Fibroblast of pulmonary artery (primary cell): ENCODE measurements at places on chromosomes 3 and 15.

DNA sequence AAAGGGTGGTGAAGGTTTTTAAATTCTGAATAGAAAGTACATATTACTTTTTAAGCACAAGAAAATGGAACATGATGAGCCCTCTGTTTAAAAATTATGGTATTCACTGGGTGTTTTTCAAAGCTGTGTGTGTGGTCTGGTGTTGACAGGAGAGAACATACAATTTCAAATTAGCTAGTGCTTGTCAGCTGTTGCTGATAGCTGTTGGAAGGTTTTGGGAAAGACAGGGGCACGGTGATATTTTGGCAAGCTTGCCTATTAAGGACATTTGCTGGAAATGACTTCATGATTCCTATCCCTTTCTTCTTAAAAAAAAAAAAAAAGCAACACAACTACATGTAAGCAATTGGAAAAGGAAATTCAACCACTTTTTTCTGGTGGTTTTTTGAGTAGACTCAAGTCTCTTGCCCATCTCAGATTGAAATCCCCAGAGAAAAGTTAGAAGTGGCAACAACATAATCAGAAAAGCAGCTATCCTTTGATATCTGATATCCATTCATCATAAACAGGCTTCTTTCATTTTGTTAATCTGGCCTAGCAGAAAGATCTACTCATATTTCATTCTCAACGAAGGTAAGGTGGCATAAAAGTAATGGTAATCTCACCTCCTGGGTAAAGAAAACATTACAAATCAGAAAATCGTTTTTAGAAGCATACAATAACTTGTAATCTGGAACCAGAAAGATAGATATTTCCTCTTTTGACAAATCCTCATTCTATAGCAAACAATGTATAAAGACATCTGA, 130.0 kb downstream of the RBMS3 start:
- DNase-seq, result peak; percentile 55

GRCh38 chr3:33149342-33149741, 35.5 kb downstream of the CRTAP start:
- no peak for DNase-seq

DNA sequence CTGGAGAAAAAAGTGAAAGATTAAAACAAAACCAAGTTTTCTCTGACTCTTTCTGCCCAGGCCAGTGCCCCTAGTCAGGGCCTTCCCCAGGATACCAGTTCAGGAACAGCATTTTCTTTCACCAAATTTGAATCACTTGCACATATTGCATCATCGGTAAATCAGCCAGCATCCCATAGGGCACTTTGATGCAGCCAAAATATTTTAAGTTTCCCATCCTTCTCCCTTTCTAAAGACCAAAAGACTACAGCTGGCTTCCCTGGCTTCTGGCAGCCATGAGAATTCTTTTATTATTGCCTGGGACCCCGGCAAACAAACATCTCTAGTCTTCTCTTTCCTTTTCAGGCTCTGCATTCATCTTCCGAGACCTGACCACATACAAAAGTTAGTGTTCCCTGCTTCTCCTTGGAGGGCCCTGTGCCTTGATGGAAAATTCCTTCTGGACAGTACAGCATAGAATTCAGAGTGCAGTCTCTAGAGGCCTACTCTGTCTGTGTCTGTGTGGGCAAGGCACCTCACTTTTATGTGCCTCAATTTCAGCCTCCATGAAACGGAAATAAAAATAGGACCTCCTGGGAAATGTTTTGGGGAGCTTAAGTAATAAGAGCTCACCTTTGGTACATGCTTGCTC, 348.0 kb downstream of the VPS13C start:
- DNase-seq, result no peak

DNA sequence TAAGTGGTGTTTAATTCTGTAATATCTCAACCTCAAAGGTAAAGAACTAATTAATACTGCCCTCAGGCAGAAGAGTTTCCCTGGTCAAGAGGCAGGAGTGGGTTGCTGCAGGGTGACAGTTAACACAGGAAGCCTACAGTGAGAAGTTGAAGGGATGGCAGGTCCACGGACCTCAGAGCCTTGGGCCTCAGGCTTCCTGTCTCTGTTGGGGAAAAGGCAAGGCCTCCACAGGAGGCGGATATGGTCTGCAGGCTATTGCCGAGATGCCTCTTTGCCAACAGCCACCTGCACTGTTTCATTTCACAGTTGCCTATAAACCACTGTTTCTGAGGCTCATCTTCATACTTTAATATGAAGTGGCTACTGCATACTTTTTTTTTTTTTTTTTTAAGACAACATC, 33.3 kb upstream of the RPN1 start:
- no peak for DNase-seq

DNA sequence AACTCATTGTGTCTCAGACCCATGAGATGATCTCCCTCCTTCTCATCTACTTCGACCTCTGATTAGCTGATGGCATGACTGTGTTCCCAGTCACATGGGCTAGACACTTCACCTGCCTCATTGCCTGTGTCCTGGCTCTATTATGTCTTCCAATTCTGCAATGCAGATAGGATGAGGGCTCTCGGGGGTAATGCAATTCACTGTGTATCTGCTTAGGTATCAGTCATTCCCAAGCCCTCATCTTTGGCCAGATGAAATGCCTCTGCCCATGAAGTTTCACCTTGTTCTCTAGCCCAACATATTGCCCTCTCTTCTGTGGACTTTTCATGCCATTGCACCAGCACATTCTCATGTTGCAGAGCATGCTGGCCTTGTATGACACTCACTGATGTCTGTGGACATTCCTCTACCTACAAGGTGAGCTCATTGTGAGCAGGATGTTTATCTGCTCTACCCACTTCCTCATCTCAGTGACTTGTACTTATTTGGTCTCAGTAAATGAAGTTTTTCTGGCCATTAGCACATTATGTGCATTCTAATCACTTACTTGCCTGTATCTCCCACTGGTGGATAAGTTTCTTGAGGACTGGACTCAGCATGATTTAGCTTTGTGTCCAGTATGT, 32.3 kb downstream of the MOBP start:
- no peak for DNase-seq

DNA sequence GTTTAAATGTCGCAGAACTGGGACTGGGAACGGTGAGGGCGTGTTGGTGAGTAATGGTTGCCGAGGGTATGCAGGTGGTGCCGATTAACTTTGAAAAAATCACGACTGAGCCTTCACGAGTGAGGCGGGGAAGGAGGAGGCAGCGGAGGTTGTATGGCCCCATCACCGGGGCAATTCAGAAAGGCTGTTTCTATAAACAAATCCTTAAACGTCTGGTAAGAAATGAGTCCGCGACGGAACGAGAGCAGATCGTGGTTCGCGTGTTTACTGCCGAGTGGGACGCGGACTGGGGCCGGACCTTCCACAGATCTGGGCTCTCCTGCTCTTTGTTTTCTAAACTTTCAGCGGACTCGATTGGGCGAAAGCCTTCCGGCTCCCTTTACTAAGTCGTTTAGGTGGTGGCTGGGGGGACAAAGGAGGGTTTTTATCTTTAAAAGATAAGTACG, 2.7 kb downstream of the IGF1R start:
- DNase-seq, result peak; percentile 43

GRCh38 chr3:46193436-46193835, 14.7 kb downstream of the CCR1 start:
- DNase-seq, result peak; percentile 24

- DNase-seq, result peak; percentile 8
Observed at GRCh38 chr3:25354071-25354470, 74.0 kb upstream of the RARB start.

DNA sequence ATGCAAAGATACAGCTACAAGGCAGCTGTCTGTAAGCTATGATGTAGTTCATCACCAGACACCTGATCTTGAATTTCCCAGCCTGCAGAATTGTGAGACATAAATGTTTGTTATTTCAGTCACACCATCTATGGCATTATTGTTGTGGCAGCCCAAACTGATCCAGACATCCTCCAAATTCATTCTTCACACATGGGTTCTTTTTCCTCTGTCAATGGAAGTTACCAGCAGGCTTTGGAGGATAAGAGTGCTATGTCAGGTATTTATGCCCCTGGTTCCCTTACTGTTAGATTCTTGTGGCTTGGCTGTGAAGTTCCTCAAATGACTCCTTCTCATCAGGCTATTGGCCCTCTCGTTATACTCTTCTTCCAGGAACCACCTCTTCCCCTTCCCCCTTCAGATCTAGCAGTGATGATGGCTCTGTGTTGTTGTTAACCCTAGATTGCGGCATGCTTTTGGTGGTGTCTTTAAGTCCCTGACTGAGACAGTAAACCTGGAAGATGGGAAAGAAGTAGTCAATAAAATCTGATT, 91.0 kb upstream of the CHMP2B start:
- no peak for DNase-seq

- DNase-seq, result no peak
Observed at GRCh38 chr15:31098953-31099740, 2.4 kb downstream of the TRPM1 start.

- no peak for DNase-seq
Observed at GRCh38 chr3:112709911-112710310, 69.0 kb upstream of the CCDC80 start.
